Stimulated activated CD8-positive, alpha-beta memory T cell treated with anti-CD3 and anti-CD28 coated beads, Interleukin-2, amount 100 ng/mL, for 1 hour (primary cell): ENCODE measurements at places on chromosomes 12 and 14.

GRCh38 chr12:38282886-38283285 lies 33.7 kb upstream of the ALG10B start:
- no peak for DNase-seq

- no peak for DNase-seq
These were observed 268.6 kb downstream of the CCDC59 start for GRCh38 chr12:82089369-82090121.

GRCh38 chr12:110271015-110271414 lies 10.0 kb upstream of the ATP2A2 start:
- DNase-seq, result no peak

GRCh38 chr12:17060260-17060659 lies 454.3 kb upstream of the LMO3 start:
- no peak for DNase-seq

DNA sequence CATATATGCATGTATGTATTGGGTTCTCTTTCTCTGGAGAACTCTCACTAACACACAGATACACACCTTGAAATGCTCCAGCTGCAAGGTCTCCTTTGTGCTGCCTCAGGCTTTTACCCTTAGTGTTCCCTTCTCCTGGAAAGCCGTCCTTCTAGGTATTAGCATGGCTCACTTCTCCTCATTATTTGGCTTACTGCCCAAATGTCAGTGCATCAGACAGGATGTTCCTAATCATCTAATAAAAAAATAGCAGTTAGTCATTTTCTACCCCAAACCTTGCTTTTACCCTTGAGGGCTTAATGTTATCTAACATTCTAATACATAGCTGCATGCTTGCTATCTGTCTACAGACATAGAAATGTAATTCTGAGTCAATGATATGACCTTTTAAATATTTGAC lies 109.0 kb upstream of the SLC16A7 start:
- no peak for DNase-seq

GRCh38 chr12:13961971-13962370 lies 19.4 kb downstream of the GRIN2B start:
- DNase-seq, result no peak

GRCh38 chr14:64170181-64170580 lies 124.0 kb downstream of the ESR2 start:
- DNase-seq, result no peak

DNA sequence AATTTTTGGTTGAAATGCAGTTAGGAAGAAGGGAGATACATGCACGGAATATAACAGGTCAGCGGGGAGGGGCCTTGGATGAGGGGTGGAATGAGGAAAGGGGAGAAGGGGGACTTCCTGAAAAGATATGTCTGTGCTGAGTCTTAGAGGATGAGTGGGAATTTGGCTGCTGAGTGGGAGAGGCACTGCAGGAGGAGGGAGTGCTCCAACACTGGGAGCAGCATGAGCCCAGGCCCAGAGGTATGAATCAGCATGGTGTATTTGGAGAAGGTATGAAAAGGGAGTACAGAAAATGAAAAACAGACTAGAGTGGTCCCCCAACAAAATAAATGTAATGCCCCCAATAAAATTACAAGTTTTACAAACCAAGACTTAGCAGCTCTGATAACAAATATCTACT lies 394.4 kb downstream of the IPO8 start:
- no peak for DNase-seq

- no peak for DNase-seq
These were observed 320.1 kb upstream of the RTL1 start for GRCh38 chr14:101223561-101224162.

DNA sequence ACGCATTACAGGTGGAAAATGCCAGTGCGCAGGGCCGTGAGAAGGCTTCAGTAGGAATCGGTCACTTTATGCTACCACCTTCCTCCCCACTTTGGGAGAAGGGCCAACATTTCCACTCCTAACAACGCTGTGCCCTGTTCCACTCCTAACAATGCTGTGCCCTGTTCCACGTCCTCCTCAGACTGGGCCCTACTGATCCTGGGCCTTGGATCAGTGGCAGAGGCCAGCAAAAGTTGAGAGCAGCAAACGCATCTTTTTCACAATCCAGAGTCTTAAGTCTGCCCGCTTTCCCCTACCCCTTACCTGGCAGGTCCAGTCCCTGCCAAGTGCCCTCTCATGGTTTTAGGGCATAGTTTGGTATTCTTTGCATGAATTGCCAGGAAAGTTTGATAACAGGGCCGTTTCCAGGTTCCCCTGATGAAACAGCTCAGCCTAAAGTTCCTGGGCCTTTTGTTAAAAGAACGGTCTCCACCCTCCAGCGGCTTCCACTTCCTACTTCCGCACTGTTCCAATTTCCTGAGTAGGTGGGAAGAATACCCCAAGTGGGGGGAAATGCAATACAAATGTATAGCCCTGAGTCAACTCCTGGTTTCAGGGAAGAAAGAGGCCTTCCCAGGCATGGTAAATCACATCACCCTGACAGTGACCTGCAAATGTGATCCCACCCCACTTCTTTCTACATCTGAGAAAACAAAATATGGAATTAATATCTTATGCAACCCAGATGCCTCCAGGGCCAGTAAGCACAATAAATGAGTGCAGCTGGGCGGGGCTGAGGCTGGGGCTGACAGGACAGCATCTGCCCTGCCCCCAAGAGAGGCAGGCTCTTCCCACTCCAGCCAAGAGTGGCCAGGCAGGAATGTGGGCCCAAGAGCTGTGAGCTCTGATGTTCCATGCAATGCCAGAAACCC lies 15.0 kb downstream of the KCTD10 start:
- DNase-seq, result no peak

- DNase-seq, result no peak
These were observed 54.7 kb downstream of the FRS2 start for GRCh38 chr12:69524755-69525469.

GRCh38 chr14:98189062-98189461 lies 1082.9 kb downstream of the BCL11B start:
- DNase-seq, result no peak

- no peak for DNase-seq
These were observed 259.4 kb upstream of the SSTR1 start for GRCh38 chr14:37948266-37948665.

DNA sequence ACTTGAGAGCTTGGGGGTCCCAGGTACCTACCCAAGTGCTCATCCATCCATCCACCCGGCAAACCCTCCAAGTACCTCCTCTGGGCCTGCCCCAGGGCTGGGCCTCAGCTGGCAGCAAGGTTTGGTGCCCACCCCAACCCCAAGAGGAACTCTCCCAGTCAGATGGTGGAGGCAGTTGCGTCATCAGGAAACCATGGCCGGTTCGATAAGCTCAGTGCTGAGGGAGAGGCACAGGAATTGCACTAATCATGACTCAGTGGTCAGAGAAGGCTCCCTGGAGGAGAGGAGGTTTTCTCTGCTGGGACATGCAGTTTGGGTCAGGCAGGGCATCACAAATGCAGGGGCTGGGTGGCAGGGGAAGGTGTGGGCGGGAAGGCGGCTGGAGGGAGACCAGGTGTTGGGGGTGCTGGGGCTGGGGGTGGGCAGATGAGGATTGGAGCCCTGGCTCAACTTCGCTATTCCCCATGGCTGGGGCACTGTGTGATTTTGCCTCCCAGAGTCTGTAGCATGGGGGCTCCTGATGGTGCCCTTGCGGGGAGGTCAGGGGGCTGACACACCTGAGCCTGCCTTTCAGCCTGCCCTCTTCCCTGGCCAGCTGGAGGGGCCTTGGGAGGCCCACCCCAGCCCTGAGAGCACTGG lies 32.2 kb downstream of the SH2B3 start:
- no peak for DNase-seq
